ENCODE measurements at places on chromosomes 7 and 10. TPM values are rescaled to one million over a fixed set of nuclear protein-coding genes. Genes with fewer than 3 reads are reported as not detected.
A peak's percentile ranks its signal among the peaks of the same experiment; 100 is the strongest.

DNA sequence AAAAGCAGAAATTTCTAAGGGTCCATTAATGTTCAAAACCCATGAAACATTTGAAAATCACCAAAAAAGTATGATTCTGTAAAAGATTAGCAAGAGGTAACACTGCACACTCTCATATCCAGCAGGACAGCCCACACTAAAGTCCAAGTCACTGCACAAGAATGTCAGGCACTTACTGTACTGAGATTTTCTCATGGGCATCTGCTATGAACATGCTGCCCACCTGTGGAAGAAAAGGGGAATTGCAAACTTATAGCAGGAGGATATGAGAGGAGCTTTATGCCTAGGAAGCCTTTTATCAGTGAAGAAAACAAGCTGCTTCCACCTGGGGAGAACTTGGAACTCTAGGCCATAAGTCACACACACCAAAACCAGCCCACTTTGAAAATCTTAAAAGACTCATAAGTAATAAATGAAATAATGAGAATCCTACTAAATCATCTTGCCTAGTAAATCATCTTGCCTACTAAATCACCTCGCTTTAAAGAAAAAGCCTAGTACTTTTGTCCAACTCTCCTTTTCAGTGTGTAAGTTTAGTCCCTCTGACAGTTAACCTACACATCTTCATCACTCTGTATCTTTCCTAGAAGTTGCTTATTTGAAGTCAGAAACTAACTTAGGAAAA, 46.1 kb downstream of the ARMH3 start:
- DNase-seq = no peak
- H3K4me3 ChIP-seq = no peak overlapping the region
- H3K36me3 ChIP-seq = peaks cover 65% of the 10 kb centered on the region
- no peaks in the 10 kb centered on the region for H3K4me1 ChIP-seq
- H3K27me3 ChIP-seq = no peaks in the 10 kb centered on the region

DNA sequence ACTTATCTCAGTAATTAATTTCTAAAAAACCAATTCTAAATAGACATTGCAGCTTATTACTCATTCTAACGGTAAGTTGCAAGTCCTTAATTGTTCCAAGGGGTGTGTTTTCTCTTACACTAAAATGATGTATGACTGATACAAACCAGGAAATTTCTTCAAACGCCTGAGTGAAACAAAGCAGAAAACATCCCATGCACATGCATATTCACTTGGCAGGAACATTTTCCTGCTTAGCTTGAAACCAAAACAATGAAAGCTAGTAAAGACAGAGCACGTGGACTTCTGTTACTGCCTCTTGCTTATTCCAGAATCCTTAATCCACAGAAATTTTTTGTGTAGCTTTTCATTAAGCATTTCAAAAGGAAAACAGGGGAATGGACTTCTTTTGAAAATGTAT, 187.7 kb downstream of the MTERF1 start:
- no peak overlapping the region for H3K27ac ChIP-seq
- no peaks in the 10 kb centered on the region for H3K4me1 ChIP-seq
- DNase-seq = no peak
- H3K27me3 ChIP-seq = no peaks in the 10 kb centered on the region

- no peaks in the 10 kb centered on the region for H3K27me3 ChIP-seq
- H3K27ac ChIP-seq = no peak overlapping the region
- DNase-seq = no peak
- no peaks in the 10 kb centered on the region for H3K36me3 ChIP-seq
Measured at GRCh38 chr10:4136121-4136520, 351.1 kb upstream of the KLF6 start.

CFAP69 gene
- 3.4 TPM for total RNA-seq

DNA sequence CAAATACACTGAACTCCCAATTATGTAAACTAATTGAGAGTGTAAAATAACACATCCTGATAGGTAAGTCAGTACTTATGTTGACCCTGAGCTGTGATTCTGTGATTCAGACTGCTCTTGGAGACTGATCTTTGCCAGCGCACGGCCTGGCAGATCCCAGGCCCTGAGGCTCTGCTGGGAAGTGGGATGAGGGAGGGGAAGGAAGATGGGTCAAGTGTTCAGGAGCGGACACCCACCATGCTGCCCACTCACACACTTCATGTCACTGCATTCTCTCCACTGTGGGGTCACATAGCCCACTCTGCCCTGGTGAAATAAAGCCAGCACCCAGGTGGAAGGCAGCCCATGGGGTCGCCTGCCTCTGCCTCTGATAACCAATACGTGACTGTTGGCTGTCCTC, 226.2 kb downstream of the TNS3 start:
- no peaks in the 10 kb centered on the region for H3K36me3 ChIP-seq
- no peak overlapping the region for H3K4me3 ChIP-seq
- peak; percentile 7 for DNase-seq
- H3K27me3 ChIP-seq = no peaks in the 10 kb centered on the region

Measured in upper lobe of left lung (tissue), 6 donors.